ENCODE measurements at places on chromosomes 16 and 17.
A peak's percentile ranks its signal among the peaks of the same experiment; 100 is the strongest.

DNA sequence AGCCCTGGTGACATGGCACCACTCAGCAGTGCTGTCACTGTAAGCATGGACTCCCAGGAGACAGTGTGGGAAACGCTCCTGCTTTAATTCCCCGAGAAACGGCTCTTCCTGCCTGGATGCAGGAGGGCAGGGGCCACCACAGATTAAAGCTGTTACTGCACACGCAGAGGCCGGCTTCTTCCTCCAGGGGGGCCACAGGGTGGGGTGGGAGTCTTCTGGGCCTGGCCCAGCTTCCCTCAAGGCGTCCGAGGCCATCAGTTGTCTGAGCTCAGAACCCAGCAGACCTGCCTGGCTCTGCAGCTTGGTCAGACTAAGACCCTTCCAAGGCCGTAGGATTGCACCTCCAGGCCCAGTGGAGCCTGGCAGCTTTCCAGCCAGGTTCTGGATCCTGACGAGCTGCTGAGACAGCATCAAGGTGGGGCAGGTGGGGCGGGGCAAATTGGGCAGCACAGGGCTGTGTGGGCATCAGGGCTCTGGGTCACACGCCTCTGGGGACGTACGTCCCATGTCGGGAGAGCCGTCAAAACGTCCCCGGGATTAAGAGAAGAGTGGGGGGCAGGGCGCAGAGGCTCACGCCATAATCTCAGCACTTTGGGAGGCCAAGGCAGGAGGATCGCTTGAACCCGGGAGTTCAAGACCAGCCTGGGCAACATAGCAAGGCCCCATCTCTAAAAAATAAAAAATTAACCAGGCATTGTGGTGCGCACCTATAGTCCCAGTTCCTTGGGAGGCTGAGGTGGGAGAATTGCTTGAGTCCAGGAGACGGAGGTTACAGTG is 5.0 kb upstream of the CAPN15 start:
- DNase-seq = no peak

DNA sequence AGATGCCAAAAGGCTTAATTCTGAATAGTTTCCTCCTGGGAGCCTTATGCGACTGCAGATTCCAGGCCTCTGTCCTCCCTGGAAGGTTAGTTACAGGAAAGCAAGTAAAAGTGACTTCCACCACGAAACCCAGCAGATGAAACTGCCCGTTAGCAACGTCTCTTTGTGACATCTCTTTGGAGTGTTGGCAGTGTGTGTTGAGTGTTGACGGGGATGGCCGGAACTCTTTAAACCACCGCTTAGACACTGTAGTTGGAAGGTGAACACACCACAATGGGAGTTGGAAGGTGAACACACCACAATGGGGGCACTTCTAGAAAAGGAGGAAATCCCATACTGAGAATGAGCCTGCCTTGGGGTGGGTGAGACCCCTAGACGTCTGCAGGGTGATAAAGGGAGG is 858 bp downstream of the SKAP1 start:
- peak; percentile 55 for DNase-seq

GRCh38 chr16:12531937-12532336 is 271.8 kb downstream of the CPPED1 start:
- no peak for DNase-seq

DNA sequence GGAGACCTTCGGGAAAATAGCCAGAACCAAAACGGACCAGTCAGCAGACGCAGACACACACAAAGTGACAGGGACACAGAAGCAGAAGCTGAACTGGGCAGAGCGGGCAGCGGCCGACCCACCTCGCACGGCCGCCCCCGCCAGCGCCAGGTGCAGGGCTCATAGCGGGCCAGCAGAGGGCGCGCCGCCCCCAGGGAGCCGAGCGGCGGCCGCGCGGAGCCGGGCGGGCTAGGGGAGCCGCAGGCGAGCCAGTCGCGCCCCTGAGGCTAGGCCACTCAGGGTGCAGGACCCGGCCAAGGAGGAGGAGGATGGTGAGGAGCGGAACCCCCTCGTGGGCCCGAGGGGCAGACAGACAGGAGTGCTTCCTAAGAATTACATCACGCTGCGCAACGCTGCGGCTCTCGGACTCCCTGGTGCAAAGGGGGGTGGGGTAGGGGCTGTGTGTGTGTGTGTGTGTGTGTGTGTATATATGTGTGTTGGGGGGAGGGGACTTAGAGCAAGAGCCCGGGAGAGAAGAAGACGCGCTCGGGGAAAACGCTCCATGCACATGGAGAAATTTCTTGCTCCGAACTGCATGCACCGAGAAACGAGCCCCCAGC is 913 bp upstream of the NOG start:
- DNase-seq = peak; percentile 70

GRCh38 chr17:16044487-16044886 is 44.9 kb downstream of the TTC19 start:
- DNase-seq = no peak

DNA sequence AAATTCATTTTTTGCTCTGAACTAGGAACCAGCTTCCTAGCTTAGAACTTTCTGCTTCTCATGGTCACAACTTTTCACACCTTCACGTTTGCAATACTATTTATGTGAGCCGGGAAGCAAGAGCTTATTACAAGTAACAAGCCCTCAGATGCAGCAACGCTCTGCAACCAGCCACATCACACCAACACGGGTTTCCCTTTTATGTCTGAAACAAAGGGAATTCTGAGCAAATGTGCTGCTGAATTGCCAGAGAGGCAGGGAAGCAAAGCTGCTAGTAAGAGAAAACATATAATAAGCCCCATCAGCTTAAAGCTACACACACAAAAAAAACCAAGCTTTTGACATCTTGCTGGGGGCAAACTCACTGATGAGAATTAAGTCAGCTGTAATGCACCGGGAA is 122.2 kb downstream of the SLC39A11 start:
- DNase-seq = no peak

DNA sequence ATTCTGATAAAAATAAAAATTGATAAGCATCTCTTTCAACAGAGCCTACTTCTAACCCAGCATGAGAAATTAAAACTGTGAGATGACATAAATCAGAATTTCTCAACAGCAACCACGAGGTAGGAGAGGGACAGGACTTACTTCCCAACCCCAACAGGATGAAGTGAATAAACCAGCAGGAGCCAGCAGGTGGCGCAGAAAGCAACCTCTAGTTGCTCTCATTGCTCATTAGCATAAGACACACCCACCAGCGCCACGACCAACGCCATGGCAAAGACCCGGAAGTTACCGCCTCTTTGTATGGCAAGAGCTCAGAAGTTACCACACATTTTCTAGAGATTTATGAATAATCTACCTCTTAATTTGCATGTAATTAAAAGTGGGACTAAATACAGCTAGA is 189.4 kb upstream of the CDH8 start:
- DNase-seq = peak; percentile 0

DNA sequence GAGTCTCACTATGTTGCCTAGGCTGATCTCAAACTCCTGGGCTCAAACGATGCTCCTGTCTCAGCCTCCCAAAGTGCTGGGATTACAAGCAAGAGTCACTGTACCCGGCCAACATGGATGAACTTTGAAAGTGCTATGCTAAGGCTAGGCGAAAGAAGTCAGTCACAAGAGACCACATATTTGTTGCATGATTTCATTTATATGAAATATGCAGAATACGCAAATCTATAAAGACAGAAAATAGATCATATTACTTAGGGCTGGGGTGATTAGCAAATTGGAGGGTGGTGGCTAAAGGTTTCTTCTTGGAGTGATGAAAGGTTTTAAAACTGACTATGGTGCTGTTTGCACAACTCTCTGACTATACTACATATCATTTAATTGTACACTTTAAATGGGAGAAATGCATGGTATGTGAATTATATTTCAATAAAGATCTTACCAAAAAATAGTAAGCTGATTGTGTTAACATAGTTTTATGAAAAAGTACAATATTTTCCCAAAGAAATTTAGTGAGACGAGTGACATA is 1.2 kb upstream of the FLYWCH1 start:
- no peak for DNase-seq

GRCh38 chr17:79185671-79186070 is 111.0 kb downstream of the ENGASE start:
- DNase-seq = no peak

- DNase-seq = no peak
Observed at GRCh38 chr16:81624760-81625543, 154.1 kb upstream of the PLCG2 start.

GRCh38 chr16:29028457-29029167 is 43.8 kb downstream of the LAT start:
- no peak for DNase-seq

- DNase-seq = no peak
Observed at GRCh38 chr16:83878838-83879237, 20.1 kb upstream of the MLYCD start.

DNA sequence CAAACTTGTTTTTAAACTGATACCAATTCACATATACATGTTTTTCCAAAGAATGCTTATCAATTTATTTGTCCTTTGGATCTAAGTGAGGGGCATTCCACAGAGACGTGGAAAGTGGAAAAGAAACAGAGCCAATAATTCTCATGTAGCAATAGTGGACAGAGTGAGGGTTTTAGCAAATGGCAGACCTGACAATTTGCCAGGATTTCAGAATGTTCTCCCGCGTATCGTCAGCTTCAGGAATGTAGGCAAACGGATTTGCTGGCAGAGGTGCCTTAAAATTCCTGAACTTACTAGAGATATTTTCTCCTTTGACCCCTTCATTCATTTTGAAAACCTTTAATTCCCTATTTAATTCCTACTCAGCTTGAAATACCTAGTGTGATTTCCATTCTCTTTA is 193.4 kb upstream of the CPHXL start:
- DNase-seq = no peak

DNA sequence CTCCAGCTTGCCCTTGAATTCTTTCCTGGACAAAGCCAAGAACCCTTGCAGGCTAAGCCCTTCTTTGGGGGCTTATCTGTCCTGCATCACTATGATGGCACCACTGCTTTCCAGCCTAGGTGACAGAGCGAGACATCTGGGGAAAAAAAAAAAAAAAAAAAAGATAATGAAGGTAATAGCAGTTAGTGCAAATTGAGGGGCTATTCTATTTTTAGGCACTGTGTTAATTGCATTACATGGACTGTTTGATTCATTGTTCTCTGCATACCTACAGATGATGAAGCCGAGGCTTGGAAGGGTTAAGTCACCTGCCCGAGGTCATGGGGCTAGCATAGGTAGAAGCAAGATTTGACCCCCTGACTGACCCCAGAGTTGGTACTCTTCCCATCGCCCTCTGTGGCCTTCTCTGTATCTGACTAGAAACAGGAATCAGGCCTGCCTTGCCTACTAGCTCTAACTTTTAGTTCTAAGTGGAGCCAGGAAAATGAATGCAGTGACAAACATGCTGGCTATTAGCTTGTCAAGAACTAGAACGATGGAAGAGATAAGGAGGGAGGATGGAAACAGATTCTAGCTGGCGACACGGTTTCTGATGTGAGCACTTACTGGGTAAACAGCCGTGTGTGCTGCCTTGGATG is 312.1 kb downstream of the SNX29 start:
- no peak for DNase-seq

DNA sequence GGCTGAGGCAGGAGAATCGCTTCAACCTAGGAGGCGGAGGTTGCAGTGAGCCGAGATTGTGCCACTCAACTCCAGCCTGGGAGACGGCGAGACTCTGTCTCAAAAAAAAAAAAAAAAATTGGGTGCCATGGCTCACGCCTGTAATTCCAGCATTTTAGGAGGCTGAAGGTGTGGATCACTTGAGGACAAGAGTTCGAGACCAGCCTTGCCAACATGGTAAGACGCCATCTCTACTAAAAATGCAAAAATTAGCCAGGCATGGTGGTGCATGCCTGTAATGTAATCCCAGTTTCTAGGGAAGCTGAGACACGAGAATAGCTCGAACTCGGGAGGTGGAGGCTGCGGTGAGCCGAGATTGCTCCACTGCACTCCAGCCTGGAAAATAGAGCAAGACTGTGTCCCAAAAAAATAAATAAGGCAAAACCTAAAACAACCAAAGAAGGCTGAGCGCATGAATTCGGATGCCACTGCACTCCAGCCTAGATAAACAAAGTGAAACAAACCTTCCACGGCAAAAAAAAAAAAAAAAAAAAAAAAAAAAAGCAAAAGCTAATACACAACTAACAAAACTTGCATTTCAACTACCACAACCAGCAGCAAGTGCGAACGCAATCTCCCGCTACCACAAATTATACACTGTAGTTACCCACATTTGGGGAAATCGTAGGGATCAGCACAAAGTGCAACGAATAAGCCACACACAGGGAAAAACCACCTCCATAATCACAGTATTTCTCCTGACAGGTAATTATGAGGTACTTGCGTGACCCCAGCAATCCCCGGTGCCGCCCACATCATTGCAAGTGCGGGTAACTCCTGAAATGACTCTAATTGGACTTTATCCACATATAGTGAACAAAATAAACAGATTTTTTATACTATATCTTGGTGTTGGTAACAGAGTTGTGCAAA is 25.6 kb downstream of the TEX14 start:
- DNase-seq = no peak

DNA sequence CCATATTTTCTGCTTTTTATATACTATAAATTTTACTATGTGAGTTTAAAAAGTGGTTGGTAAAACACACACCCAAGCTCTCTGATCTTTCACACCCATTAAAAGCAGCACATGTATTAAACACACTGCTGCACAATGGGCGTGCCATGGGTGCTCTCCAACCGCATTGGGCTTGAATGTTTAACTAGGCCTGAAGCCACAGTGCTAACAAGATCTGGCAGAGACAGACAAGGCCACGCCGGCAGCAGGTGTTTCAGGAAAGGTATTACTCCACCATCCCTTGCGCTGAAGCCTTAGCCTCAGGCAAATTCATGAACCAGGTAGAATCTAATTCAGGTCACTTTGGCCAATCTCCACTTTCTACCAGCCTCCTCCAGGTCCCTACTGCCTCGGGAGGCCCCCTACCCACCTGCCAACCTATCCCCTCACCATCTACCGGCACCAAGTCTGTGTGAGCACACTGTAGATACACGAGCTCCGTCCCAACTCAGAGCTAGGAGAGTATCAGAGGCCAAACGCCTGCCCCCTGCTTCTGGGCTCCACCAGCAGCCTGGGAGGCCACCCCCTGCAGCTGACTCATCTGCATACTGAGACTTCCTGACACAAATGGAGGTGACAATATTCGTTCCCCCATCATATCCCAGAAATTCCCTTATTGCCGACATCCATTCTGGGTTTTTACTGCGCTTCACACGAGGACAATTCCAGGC is 95.0 kb downstream of the ADCY9 start:
- no peak for DNase-seq

GRCh38 chr17:75693500-75694481 is 26.7 kb downstream of the SAP30BP start:
- no peak for DNase-seq

GRCh38 chr17:10156077-10156435 is 42.4 kb downstream of the GAS7 start:
- DNase-seq = no peak

DNA sequence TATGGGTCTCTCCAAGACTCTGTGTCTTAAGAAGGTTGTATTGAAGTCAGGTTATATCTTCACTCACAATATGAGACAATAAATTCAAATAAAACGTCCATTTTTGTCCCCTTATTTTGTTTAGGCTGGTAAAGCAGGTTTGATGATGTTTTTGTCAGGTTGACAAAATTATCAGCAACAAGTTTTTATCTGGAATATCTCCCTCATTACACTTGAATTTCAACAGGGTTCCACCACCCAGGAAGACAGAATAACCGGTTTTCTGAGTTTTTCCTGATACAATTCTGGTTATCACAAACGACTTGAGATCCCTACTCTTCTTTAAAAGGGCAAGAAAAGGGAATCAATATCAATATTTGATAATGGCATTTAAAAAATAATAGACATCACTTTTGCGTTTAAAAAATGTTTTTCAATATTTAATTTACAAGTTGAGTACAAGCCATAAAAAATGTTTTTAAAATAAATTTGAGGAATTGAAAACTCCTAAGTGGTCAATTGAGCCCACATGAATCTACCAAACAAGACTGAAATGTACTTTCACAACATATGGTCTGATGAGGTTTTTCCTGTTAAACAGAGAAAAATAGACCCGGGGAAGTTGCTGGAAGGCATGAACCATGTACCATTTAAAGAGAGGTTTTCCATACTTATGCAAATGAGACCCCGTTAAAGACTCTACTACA is 1.4 kb upstream of the ATP6V0A1 start:
- DNase-seq = no peak

Measured in CD4-positive, alpha-beta T cell (primary cell).